Uterus (tissue), 4 donors: ENCODE measurements at places on chromosomes 3 and 15. TPM values are rescaled to one million over a fixed set of nuclear protein-coding genes. Genes with fewer than 3 reads are reported as not detected.

Gene LRRN1
- 3.0 TPM for total RNA-seq

Gene LRRC31
- 0.35 TPM for total RNA-seq

Gene C3orf20
- total RNA-seq, result 0.73 TPM

Gene EXD1
- total RNA-seq, result not detected

Gene HHATL
- total RNA-seq, result not detected

Gene OXTR
- total RNA-seq, result not detected

Gene OR5K2
- not detected for total RNA-seq

Gene COL6A6
- total RNA-seq, result 1.4 TPM

Gene GRAMD2A
- total RNA-seq, result not detected

Gene PRSS50
- not detected for total RNA-seq

Gene WWTR1
- total RNA-seq, result 103 TPM

Gene CNBP
- 389 TPM for total RNA-seq

Gene LRRC34
- 5.8 TPM for total RNA-seq

Gene ZNF620
- not detected for total RNA-seq

Gene CADPS
- total RNA-seq, result 0.82 TPM

Gene LMOD3
- total RNA-seq, result not detected

Gene CHRD
- 57.1 TPM for total RNA-seq

DNA sequence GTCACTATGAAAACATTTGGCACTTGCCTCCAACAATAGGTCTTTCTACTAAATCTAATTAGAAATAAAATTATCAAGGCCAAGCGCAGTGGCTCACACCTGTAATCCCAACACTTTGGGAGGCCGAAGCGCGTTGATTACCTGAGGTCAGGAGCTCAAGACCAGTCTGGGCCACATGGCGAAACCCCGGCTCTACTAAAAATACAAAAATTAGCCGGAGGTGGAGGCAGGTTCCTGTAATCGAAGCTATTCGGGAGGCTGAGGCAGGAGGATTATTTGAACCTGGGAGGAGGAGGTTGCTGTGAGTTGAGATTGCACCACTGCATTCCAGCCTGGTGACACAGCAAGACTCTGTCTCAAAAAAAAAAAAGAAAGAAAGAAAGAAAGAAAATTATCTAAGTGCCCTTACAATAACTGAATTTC is 1.6 kb upstream of the PLD1 start:
- peak; percentile 73 for DNase-seq

- DNase-seq, result no peak
Measured at GRCh38 chr3:11494131-11494916, 149.4 kb downstream of the VGLL4 start.

GRCh38 chr15:36585774-36586173 is 6.3 kb downstream of the CDIN1 start:
- DNase-seq, result no peak

DNA sequence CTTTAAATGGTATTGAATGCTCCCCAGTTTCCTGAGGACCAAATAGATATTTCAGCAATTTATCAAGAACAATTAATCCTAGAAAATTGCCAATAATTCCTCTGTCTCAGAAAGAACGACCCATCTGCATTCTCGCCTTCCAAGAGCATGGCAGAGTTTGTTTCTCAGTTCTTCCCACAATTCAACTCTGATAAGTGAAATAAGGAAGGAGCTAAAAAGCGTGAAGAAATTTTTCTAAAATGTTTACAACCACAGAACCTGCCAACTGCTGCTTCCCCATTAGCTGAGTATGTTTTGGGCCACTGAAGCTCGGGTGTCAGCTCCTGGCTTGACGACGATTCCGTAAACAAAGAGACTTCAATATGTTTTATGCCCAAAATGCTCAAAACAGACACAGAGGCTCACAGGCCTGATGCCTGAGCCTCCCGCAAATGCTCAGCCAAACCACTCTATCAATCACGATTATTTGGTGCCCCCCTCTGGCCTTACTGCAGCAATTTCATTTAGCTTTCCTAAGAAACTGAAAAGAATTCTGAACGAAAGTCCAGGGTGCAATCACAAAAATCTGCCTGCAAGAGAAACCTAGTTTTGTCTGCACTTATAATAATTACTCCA is 259.2 kb upstream of the CCDC54 start:
- peak; percentile 36 for DNase-seq

GRCh38 chr15:61655881-61656280 is 404.4 kb downstream of the VPS13C start:
- peak; percentile 40 for DNase-seq

DNA sequence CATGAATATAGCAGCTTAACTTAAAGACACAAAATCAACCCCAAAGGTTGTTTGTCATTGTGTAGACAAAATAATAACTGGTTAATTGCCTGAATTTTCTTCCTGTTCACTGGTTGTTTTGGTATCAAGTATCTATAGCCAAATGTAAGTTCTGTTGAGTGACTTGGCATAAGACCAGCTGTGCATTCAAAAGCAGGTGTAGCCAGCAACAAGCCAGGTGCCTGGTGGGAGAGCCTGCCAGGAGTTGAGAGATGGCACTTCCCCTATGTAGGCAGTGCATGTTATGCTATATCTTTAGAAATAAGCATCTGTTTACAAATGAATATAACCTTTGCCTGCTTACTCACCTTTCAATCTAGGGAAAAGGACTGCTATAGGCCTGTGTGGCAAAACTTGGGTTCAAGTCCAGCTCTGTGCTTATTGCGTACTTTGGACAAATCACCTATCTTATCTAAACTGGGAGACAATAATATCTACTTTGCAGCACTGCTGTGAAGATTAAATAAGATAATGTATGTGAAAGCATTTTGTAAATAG is 84.9 kb upstream of the TBL1XR1 start:
- DNase-seq, result no peak

GRCh38 chr3:138459619-138460535 is 25.5 kb downstream of the ESYT3 start:
- DNase-seq, result no peak

DNA sequence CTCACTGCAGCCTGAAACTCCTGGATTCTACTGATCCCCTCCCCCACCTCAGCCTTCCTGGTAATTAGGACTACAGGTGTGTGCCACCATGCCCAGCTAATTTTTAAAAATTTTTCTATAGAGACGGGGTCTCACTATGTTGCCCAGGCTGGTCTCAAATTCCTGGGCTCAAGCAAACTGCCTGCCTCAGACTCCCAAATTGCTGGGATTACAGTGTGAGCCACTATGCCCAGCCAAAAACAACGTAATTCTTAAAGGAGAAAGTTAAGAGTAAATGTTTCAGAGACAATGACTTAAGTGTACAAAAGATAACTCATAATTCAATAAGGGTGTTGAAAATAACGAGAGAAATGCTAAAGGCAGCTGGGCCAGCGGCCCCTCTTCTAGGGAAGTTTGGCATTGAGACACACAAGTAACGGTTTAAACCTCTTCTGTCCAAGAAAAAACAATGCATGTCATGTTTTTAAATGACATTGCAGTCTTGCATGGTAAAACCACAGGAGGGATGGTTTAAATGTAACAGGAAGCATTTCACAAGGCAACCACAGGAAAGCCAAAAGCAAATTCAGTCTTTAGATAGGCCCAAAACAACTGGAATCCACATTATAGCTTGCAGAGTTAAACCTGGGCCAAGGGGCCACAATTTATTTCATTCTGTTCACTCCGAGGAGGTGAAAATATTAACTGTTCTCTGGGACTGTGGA is 5.1 kb downstream of the PROK2 start:
- DNase-seq, result no peak

DNA sequence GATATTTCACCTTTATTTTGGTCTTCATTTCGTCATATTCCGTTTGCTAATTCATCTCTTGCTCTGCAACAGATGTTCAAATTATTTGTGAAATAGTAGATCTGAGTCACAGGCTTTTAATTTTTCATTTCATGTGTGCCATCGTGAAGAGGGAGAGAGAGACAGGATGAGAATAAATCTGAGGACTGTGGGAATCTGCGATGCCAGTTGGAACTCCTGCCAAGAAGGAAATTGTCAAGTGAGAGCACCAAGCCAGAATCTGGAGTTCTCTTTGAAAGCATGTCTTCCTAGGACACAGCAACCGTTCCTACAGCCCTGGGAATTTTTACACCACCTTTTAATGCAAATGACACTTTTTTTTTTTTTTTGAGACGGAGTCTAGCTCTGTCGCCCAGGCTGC is 48.8 kb downstream of the NSMCE3 start:
- DNase-seq, result no peak

DNA sequence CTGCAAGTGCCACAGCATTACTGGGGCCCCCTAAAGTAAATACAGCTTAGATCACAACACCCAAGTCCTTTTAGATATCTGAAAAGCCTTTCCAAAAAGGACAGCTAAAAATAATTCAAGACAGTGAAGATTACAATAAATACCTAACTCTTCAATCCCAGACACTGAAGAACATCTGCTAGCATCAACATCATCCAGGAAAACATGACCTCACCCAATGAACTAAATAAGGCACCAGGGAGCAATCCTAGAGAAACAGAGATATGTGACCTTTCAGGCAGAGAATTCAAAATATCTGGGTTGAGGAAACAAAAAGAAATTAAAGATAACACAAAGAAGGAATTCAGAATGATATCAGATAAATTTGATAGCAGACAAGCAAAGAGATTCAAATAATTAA is 71.7 kb upstream of the TTC14 start:
- DNase-seq, result no peak

DNA sequence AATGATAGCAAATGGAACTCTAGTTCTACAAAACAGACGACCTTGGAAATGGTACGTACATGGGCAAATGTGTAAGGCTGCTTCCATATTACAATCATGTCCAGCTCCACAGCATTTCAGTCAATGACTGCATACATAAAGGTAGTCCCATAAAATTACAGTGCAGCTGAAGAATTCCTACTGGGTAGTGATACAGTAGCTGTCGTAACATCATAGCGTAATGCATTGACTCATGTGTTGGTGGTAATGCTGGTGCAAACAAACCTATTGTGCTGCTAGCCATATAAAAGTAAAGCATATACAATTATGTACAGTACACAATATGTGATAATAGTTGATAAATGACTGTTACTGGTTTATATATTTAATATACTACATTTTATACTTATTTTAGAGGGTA is 18.5 kb downstream of the TTC23 start:
- DNase-seq, result no peak

DNA sequence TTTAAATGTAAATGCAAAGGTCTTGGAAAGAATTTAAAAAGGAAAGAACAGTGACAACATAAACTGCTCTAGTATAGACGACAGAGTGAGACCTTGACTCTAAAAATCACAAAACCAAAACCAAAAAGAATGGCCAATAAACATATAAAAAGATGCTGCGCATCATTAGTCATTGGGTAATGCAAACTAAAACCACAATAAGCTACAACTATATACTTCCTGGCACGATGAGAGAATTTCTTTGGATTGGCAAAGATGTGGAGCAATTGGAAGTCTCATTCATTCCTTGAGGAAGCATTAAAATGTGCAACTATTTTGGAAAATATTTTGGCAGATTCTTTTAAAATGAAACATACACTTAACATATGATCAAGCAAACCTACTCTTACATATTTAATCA is 98.7 kb upstream of the ZPLD1 start:
- DNase-seq, result no peak

DNA sequence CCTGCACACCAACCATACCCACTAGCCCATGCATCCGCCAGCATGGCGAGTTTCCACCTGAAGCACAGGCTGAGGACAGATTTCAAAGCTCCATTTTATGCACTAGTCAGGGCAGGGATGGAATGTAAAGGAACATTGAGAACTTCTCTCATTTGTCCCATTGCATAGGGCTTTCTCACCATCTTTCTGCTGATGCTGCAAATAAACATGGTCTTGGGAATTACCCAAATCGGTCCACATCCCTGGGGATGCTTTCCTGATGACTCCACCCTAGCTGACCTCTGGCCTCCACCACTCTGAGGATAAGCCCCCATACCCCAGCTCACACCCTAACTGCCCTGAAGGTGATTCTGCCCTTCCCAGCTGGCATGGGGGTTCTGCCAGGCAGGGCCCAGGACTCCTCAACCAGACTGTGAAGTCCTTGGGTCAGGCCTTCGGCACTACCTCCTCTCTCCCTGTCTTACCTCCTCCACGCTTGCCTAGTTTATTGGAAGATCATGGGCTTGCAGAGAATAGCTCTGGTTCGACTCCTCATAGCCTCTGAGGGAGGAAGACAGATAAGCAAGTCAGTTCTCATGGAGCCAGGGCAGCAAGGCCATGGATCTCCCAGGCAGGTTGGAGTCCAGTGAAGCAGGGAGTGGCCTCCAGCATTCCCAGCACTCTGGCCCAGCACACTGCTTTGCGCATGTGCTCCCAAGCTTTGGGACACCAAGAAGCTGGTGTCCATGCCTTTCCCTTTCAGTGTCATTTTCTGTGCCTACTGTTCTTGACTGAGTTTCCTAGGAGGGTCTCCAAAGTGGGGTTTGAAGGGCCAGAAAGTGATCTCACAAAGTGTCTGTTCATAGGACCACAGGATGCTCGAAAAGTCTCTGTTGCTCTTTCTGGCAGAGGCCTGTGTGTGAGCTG is 27.6 kb upstream of the XYLB start:
- no peak for DNase-seq
